ENCODE measurements at places on chromosomes 16 and 17.

GRCh38 chr17:15274017-15274416 lies 8.9 kb upstream of the PMP22 start:
- DNase-seq, result no peak

DNA sequence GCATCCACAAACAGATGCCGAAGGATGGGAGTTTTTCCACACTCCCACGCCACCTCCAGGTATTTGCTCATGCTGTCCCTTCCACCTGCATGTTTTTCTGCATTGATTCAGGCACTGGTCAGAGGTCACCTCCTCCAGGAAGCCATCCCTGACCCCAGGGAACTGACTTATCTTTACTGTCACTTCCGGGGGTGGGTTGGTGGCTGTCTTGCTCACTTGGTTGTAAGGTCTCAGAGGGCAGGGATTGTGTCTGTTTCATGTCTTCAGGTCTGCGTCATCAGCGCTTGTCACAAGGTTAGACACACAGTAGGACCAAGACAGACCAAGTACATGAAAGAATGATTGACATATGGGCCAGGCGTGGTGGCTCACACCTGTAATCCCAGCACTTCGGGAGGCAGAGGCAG lies 1.9 kb upstream of the IL4R start:
- no peak for DNase-seq

DNA sequence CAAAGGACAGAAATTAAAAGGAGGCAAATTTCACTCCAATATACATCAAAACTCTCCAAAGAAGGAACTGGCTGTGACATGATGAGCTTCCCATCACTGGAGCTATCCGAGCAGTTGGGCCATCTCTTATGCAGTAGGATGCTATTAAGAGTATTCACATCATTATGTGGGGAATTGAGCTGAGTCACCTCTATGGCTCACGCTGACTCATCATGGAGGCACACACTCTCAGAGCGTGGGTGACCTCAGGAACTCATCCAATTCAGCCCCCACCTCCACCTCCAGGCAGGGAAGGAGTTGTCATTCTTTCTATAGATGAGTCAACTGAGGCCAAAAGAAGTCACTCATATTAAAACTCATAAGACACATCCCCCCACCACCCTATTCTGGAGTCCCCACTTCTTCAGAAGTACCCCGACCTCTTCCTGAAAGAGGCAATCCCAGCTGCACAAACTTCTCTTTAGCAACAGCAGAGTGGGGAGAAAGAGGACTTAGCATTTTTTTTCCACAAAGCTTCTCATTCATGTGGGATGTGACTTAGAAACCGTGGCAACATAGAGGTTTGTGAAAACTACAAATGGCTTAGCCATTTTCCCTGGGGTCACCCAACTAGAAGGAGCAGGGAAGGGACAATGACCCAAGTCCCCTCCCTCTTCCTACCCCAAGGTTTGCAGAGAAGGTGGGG lies 32.5 kb downstream of the ABCC12 start:
- no peak for DNase-seq

GRCh38 chr16:82603784-82604411 lies 22.9 kb upstream of the CDH13 start:
- peak; percentile 48 for DNase-seq

DNA sequence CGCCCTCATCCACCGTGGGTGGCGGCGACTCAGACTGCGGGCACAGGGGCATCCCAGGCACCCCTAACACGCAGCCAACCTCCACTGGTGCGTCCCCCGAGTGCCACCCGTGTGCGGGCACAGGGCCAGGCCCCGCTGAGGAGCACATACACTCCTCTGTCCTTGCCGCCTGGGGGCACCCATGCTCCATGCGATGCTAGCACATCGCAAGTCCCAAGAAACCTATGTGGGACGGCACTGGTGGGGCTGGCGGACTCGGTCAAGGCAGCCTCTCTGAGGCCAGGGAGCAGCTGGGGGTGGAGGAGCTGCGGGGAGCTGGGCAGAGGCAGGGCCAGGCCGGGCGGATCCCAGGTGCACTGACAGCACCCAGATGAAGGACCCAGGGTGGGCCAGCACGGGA lies 4.0 kb downstream of the ZNF598 start:
- peak; percentile 37 for DNase-seq

DNA sequence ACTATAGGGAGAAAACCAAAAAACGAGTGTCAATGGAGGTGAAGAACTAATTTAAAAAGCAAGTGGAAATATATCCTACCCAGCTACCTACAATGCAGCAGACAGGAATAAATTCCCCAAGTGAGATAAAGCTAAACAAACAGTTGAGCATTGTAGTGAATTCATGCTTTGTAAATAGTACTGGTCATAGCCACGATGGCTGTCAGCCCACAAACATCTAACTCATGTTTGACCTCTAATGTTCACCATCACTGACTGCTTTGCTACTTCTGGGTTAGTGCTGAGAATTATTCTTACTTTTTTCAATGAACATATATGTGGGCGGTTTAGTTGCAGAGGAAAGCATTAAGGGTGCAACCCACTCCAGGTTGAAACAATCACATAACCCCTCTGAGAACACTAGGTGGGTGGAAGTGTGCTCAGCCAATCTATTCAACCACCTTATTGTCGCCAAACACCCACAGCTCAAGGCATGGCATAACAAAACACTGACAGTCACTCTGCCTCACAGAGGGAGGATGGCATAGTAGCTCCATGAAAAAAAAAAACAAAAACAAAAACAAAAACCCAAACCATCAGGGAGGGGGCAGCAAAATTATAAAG lies 264.1 kb downstream of the ZFHX3 start:
- no peak for DNase-seq

GRCh38 chr17:74961657-74962350 lies 10.8 kb downstream of the HID1 start:
- peak; percentile 77 for DNase-seq

- DNase-seq, result no peak
Observed at GRCh38 chr16:70550082-70550481, 26.5 kb downstream of the SF3B3 start.

- DNase-seq, result no peak
Observed at GRCh38 chr17:49748791-49749190, 15.1 kb downstream of the FAM117A start.

DNA sequence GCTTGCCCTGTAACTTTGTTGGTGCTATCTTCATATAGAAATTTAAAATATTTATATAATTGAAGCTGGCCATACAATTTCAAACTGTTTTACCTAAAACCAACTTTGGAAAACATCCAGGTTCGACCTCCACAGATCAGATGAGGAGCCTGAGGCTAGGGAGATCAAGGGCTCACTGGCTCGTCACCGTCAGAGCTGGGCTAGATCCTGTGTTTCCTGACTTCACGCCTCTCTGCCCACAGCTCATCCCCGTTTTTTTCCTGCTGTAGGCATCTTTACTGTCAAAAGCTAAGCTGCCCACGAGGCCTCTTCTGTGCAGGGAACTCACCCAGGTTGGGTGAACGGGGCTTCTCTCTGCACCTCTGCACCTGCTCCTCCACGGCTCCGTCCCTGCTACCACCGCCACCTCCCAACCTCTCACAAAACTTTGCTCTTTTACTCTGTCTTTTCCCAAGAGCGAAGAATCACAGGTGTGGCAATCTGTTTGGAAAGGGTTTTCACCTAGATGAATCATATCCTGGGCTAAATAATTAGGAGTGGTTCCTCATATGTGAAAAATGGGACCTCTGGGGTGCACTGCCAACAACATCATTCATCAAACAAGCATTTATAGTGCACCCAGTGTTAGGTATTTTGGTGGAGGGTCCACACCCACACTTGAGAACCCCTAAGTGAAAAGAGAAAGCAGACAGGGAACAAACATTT lies 24.8 kb upstream of the KDM6B start:
- no peak for DNase-seq

- DNase-seq, result peak; percentile 11
Observed at GRCh38 chr17:39236981-39237441, 11.3 kb upstream of the STAC2 start.

- no peak for DNase-seq
Observed at GRCh38 chr17:63694950-63695773, 4.8 kb downstream of the LIMD2 start.

DNA sequence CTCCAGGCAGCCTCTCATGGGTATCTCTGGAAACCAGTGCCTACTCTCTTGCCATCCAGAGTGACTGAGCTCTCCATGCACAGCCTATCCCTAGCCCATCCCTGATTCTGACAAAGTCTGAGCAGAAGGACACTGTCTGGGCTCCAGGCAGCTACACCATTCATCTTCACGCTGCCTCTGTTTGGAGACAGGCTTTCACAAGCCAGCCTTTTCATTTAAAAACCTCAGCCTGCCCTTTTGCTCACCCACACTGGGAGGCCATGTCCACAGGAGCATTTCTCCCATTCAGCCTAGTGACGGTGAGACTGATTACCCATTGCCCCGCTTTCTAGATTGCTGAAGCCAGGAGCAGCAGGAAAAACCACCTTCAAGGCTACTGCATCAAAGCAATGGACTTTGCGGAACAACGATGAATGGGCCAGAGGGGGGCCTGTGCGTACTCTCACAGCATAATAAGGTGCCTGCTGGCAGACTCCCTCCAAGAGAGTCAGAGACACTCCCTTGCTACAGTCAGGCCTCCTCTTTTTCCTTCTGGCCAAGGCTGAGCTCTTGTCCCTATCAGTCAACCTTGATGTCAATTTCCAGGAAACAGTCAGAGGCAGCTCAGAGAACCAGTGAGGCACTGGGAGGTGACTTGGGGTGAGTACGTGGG lies 24.7 kb upstream of the CDH13 start:
- no peak for DNase-seq

DNA sequence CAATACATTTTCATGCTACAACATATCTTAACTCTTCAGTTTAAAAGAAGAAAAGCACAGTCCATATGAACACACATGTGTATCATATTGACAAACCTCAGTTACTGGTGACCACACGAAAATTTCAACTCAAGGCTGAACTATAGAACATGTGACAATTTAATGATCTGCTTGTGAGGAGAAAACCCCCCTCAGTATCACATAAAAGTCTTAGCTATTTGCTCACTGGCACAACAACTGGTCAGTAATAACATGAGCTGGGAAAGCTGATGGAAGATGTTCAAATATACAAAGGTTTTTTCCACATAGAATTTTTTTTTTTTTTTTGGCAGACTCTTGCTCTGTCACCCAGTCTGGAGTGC lies 19.5 kb downstream of the ZNF652 start:
- DNase-seq, result no peak

DNA sequence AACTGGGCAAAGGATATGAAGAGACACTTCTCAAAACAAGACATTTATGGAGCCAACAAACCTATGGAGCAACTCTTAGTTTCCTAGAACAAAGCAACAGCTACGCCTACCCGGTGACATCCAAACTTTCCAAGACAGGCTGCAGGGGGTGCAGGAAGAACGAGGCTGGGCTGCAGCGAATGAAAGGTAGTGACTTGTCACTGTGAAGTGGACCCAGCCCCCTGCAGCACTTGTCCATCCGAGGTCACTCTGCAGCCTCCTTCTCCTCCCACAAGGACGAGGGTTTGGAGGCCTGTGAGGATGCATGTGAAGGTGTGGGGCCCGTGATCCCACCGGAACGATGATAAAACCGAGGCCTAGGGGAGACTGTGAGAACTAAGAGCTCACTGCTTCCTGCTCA lies 192.6 kb upstream of the RPL38 start:
- no peak for DNase-seq

DNA sequence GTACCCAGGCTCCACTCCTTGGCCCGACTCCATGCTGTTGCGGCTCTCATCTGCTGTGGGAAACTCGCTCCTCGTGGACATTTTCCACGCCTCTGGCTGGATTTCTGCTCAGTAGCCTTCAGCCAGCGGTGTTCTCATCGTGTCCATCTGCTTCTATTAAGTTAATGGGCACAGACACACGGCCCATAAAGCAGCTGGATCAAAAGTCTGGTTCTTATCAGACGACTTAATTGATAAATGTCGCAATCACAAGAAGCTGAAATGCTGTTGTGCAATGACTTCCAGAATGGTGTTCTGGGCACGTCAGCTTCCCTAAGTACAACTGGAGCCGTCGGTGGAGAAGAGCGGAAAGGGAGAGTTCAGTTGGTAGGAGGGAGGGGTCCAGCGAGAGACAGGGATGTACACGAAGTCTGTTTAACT lies 211.7 kb upstream of the CHMP6 start:
- no peak for DNase-seq

DNA sequence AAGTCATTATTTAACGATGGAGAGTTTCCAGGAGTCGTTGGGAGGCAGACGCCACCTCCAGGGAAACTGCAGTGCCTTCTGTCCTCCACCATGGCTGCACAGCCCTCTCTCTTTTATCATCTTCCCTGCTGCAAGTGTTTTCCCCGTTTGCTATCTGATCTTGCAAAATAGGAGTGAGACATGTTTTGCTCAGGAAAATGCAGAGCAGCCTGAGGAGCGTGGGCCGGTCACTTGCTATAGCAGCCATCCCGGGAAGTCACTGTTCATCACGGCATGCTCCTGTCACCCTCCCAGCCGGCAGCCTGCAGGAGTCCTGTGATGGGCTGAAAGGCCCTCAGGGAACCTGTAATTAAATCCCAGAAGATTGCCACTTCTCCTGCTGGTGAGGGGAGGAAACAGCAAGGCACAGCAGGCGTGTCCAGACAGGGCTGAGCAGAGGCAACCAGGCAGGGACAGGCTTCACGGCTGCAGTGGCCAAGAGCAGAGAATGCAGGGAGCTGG lies 143.1 kb downstream of the GSG1L start:
- DNase-seq, result no peak

DNA sequence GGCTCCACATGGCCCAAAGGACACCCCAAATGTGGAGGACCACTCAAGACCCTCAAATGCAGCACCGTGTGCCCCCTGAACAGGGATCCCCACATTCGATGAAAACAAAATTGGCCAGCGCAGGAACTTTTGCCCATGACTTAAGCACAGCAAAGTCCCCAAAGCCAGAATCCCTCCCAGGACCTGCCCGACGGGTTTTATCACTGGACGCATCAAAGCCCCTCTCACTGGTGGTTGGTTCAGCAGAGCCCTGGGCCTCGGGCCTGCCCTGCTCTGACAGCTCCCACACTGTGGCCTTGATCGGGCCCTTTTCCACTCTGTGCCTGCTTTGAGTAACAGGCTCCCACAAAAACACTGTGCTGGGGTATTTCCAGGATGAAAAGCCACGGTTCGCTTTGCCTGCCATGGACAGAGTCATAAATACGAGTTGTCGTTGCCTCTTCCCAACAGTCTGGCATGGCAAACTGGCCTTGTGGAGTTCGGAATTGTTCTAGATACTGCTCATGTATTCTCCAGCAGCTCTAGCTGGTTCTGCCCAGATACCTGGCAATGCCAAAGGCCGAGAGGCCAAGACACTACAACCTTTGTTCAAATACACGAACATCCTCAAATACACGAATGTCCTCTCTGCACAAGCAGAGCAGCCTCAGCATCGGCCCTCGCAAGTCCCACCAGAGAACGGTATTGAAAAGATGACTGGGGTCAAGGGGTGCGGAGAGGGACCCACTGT lies 46.4 kb downstream of the TBC1D16 start:
- DNase-seq, result no peak

Measured in NCI-H1092 (cell line).